NCI-H748 treated with DMSO at 0.1 percent for 48 hours (cell line): ENCODE measurements at places on chromosomes 5 and 9.

DNA sequence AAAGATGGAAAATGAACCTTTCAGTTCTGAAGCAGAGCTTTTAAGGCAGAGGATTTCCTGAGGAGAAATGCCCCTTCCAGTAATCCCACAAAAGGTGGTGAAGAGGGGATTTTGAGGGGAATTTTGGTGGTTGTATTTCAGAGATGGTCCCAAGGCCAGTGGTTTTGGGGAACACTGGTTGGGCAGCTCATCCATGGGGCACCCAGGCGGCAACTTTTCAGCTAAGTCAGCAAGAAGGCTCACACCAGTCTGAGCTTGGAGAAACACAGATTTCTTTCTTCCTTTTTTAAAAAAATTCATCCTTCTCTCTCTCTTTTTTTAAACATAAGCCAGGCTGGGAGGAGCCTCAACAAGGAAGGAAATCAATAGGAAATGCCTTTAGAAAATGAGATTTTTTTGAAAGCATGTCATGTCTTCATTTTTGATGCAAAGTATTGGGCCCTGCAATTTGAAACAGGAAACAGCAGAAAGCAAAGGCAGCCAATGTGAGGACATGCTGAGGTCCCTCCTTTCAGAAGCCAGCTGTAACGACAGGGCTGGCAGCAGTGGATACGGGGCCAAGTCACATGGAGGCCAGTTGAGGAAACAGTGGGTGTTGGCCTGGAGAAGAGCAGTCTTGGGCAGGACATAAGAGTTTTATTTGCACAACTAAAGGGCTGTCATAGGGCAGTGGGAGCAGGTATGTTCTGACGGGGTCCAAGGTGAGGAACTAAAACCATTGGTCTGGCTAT, 155.3 kb upstream of the KLF4 start:
- no peak for DNase-seq

GRCh38 chr5:170307575-170308465, 10.2 kb upstream of the LCP2 start:
- DNase-seq: no peak

- no peak for DNase-seq
These were observed 42.8 kb downstream of the NRG2 start for GRCh38 chr5:140000332-140000731.

GRCh38 chr5:145294331-145294730, 540.8 kb downstream of the PRELID2 start:
- DNase-seq: no peak

- no peak for DNase-seq
These were observed 52.8 kb upstream of the PHF2 start for GRCh38 chr9:93523518-93524144.

DNA sequence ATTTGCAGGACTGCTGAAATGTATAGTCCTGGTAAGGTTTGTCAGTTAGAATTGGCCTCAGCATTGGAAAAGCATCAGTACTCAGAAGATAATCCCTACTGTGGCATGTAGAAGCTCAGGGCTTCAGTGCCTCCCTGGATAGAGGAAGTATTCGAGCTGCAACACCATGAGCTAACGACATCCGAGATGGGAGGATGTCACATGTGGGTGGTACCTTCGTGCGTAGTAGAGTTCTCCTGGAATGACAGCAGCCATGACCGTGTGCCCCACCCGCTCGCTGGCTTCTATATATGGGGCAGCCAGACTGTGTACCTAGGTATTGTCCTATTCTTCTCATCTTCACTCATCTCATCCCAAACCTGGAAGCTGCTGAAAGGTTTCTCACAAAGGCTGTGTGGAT, 345.8 kb upstream of the KLF9 start:
- DNase-seq: no peak

GRCh38 chr5:168798065-168799023, 219.2 kb upstream of the PANK3 start:
- DNase-seq: no peak

DNA sequence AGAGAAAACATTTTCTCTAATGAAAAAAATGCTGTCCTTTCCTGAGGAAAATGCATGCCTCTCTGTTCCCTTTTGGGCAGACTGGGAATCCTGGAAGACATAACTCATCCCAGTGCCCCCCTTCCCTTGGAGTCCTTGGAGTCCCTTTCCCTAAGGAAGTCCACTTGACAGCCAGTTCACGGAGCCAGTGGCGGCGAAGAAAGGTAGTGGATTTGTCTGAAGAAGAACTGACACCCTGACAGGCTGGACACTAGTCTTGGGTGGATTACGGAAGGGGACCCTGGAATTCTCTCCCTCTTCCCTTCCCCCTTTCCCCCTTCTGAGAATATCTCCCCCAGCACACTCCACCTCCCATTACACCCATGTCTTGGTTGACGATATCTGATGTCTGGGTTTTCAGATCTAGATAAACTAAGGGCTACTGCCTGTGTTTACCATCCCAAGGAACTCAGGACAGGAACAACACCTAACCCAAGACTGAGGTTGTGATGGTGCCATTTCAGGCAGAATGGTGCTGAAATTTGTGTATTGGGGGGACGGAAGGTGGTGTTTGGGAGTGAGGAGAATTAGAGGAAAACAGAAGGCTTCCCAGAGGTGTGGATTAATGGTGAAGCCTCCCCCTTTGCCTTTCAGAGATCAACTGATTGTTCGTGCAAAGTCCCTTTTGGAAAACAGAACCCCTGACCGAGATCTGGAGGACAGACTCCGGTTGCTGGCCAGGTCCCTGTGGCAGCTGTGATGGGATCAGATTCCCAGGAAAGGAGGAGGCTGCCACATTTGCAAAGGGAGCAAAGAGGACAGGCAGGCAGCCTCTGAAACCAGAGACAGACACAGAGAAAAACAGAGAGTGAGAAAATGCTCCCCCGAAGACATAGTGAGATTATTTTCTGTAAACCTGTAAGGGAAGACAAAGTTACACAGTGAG, 704 bp downstream of the SPARC start:
- no peak for DNase-seq

DNA sequence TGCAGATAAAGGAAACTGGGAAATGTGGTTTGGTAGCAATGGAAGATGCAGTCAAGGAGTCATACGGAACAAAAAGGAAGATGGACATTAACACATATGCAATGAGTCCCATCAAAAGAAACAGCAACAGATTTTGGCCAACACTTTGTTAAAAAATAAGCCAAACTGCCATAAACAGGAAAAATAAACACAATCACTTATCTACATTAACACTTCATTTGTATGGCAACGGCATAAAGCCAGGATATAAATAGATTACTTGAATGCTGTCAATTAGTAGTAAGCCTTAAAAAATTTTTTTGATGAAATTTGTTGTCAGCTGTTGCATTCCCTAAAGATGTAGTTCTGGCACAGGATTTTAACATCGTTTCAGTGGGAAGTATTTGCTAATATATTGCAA, 190.8 kb downstream of the CDH12 start:
- no peak for DNase-seq

- no peak for DNase-seq
These were observed 288.8 kb upstream of the ADAMTSL1 start for GRCh38 chr9:18185196-18185595.

DNA sequence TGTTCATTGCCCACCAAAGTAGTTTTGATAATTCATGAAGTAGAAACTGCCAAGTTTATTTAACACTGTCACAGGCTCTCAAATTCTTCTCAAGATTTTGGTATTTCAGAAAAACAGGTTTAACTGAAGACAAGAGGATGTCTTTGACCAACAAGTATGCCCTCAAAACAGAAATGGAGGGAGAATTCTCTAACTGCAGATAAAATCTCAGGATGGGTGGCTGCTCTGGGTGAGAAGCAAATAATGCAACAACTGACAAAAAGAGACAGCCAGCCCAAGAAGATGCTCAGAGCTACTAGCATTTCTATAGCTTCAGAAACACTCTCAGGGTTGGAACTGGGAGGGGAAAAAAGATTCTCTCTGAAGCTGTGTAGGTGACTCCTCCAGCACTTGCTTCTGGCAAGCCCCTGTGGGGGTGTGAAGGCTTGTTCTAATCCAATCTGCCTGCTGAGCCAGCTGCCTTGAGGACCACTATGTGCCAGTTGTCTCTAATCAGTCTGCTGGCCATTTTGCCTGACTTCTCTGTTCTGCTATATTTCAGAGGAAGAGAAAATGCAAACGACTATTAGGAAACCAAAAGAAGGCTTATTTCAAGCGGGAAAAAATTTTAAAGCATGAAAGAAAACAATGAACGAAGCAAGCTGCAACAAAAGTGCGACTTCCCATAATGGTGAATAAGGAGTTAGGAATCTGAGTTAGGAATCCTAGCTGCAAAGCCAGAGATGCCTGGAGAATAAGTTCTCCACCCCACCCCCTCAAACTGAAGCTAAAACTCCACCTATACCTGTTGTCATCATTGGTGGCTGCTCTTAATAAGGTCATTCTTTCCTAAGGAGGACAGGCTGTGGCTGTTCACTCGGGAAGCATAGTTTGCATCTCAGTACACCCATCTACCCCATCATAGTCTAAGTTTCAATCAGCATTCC, 147.5 kb downstream of the GNAQ start:
- DNase-seq: no peak
